ENCODE measurements at places on chromosomes 7 and 10.

- DNase-seq = no peak
These were observed 352.1 kb downstream of the FRMD4A start for GRCh38 chr10:13978533-13979115.

- no peak for DNase-seq
These were observed 8.6 kb downstream of the SLC13A1 start for GRCh38 chr7:123191132-123191531.

DNA sequence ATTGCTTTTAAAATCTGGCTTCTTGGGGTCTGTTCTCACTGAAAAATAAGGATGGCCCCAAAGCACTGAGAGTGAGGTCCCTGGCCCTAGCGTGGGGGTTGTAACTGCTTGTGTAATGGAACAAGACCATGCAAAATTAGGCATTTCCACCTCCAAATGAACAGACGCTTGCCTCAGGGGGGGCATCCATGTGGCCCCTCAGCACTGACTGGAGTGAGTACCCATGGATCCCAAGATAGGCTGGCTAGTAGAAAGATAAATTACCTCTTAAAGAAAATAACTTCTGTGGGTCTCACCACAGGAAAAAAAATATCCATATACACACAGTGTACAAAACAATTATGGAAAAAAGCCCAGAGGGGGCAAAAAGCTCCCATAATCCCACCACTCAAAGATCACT is 15.2 kb upstream of the CPA1 start:
- no peak for DNase-seq

DNA sequence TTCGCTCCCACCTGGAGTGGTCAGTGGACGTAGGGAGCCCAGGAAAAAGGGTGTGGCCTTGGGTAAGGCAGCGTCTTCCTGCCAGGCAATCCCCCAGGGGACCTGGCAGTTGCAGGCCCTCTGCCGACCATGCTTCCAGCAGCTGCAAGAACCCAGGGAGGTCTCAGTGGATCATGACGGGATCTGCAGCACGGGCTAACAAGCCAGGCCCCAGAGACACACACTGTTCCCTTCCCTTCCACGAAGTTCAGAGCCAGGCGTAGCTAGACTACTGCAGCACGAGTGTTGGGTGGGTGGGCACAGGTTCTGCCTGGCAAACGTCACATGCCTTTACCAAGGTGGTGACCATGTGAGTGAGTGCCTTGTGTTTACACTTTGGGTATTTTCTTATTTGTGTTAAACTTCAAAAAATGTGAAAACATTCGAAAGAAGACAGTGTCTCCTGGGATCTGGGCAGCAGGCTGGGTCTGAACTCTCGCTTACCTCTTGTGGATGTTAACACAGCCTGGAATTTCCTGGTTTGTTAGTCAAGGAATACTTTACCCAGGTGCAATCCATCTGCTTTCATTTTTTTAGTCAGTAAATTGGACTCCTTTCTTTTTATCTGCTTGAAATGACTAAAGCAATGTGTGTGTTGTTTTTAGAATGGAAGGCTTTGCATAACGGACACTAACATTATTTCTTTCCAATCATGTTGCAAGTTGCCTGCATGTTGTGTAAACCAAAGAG is 48.2 kb upstream of the VIPR2 start:
- DNase-seq = no peak

DNA sequence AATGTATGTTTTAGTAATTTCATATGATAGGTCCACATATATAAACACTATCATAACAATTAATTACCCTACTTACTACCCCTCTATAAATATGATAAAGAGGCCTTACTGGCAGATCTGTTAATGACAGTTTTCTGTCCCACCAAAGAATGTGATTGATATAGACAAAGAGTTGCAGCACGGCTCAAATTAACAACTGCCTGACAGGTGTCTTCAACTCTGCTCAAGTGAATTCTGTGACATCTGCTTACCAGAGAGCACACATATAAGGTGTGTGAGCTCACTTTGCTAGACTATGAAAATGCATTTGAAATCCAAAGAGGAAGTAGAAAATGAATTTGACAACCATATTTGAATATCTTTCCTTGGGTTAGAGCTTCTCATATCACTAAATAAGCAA is 36.6 kb downstream of the CACNA2D1 start:
- no peak for DNase-seq

GRCh38 chr10:103552856-103553742 is 59.6 kb downstream of the NEURL1 start:
- no peak for DNase-seq

- DNase-seq = no peak
These were observed 2.4 kb downstream of the GNG11 start for GRCh38 chr7:93923942-93924341.

GRCh38 chr10:6101181-6101580 is 12.3 kb downstream of the RBM17 start:
- peak; percentile 56 for DNase-seq

- peak; percentile 74 for DNase-seq
These were observed 40.4 kb downstream of the PROSER2 start for GRCh38 chr10:11863353-11864109.

DNA sequence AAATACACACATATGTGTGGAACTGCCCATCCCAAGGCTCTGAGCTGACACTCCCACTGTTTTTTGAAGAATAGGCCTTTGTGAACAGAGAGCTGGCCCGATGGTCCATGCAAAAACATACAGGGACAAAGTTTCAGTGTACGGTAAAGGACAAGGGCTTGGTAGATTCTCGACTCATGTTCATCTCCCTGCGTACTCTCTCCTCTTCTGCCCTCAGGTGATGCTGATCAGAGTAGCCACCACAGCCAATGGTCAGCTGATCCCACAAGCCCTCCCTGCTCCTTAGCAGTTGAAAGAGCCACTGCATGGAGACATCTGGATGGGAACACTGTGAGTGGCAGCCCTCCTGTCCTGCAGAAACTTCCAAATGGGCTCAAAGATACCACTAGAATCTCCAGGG is 23.1 kb upstream of the C10orf71 start:
- DNase-seq = no peak

- DNase-seq = no peak
These were observed 45.4 kb downstream of the SMNDC1 start for GRCh38 chr10:110259317-110259716.

DNA sequence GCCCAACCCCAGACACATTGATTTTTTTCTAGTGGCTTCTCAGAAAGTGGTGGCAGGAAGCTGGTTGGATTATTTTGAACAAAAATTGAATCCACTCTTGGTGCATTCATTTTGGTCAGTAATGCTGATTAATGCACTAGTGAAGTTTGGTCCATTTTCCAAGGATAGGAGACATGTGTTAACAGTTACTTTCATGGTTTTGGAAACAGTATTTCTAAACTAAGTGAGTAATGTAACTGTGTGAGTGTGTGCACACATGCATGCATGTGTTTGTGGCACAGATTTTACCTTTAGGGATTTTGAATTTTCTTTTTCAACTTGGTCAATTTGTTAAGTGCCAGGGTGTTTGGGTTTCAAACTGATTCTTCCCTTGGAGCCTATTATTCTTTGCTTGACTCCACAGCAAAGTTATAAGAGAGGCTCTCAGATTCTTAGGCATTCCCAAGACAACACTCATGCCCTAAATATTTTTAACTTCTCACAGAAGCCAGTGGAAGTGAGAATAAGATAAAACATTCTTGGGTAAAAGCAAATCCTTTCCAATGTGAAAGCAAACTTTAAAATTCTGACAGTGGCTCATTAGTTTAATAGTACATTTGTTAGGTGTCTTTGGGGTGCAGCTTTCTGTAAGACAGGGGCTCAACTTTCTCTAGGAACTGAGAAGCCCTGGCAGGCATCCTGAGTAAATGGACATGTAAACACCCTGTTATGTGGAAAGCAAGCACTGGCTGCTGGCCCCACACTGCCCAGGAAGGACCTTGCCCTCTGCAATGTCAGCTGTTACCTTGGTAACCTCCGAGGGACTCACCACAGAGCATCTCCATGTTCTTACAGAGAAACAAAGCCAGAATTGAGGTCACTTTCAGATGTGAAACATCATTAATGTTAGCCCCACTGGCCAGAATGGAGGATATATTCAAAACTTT is 68.4 kb downstream of the ASAH2B start:
- no peak for DNase-seq

GRCh38 chr7:54799792-54800191 is 40.8 kb upstream of the SEC61G start:
- DNase-seq = no peak

GRCh38 chr10:110533149-110533548 is 34.3 kb upstream of the SMC3 start:
- DNase-seq = no peak

DNA sequence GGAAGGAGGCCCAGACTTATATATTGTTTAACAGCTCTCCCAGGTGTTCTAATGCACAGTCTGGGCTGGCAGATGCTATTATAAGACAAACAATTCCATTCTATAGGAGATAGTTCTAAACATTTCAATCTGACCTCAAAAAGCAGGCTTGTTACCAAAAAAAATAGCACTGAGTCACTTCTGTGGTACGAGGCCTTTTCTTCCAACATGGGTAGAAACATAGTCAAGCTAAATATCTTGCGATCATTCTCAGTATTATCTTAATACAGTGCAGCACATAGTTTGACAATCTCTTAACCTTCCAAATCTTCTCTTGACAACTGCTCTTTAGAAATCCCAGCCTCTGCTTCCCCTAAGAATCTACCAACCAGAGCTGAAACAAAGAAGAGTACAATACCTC is 46.6 kb upstream of the MKX start:
- DNase-seq = no peak

GRCh38 chr7:155591055-155591775 is 44.9 kb upstream of the CNPY1 start:
- DNase-seq = no peak

DNA sequence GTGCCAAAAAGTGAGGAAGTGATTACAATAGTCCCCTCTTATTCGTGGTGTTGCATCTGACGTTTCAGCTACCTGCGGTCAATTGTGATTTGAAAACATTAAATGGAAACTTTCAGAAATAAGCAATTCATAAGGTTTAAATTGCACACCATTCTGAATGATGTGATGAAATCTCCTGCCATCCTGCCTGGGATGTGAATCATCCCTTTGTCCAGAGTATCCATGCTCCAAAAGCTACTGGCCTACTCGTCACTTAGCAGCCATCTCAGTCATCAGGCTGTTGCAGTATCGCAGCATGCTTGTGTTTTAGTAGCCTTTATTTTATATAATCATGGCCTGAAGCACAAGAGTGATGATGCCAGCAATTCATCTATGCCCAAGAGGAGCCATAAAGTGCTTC is 97.7 kb upstream of the CDCA7L start:
- no peak for DNase-seq

GRCh38 chr10:85032981-85033380 is 704.6 kb downstream of the CCSER2 start:
- DNase-seq = no peak

DNA sequence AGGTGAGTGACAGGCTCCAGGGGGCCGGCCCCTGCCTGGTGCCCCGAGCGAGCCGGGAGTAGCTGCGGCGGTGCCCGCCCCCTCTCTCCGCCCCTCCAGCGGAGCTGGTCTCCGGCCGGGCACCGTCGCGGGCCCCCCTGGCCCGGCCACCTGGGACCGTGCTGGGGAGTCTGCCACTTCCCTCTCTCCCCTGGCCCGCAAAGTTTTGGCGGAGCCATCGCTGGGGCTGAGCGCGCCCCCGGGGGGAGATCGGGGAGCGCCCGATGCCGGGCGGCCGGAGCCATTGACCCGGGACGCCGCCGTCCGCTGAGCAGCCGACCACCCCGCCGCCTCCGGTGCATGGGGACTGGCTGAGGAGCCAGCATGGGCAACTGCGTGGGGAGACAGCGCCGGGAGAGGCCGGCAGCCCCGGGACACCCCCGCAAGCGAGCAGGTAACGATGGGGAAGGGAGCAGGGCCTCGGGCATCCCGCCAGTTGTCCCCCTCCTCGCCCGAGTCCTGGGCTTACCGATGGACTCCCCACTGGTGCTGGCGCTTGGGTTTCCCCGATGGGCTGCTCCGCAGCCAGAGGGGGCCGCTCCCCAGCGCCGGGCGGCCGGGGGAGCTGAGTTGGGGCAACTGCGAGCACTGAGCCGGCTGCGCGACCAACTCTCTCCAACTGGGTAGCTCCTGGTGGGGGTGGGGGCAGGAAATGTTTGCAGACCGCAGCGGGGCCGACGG is at the start of gene UBTD1:
Gene UBTD1 (plus strand): TSS at position 84 of the 720 bp plus-strand sequence. CDS start 280 bp downstream, at position 364.
- DNase-seq = no peak

DNA sequence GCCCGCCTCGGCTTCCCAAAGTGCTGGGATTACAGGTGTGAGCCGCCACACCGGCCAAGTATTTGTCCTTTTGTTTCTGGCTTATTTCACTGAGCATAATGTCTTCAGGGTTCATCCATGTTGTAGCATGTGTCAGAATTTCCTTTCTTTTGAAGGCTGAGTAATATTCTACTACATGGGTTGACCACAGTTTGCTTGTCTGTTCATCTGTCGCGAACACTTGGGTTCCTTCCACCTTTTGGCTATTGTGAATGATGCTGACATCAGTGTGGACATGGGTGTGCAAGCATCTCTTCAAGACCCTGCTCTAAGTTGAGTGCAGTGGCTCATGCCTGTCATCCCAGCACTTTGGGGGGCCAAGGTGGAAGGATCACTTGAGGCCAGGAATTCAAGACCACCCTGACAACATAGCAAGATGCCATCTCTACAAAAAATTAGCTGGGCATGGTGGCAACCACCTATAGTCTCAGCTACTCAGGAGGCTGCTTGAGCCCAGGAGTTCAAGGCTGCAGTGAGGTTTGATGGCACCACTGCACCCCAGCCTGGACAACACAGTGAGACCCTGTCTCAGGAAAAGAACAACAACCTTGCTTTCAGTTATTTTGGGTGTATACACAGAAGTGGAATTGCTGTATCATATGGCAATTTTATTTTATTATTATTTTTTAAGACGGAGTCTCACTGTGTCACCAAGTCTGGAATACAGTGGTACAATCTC is 17.0 kb downstream of the CHST12 start:
- DNase-seq = no peak

DNA sequence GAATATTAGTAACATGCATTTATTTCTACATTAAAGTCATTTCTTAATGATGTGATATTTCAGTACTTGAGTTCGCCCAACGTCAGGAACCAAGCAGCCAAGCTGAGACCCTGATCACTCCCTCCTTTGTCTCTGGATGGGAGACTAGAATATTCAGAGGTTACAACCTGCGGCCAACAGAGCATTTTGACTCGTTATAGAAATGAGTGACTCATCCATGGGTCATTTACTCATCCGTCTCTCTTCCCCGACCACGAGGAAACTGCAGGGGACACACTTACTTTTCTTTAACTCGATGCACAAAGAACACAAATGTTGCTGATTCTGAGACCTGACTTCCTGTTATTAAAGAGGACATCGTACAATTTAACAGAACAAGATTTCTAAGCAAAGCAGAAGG is 343.3 kb downstream of the FRMD4A start:
- no peak for DNase-seq

- DNase-seq = no peak
These were observed 34.8 kb upstream of the BICC1 start for GRCh38 chr10:58477902-58478301.

DNA sequence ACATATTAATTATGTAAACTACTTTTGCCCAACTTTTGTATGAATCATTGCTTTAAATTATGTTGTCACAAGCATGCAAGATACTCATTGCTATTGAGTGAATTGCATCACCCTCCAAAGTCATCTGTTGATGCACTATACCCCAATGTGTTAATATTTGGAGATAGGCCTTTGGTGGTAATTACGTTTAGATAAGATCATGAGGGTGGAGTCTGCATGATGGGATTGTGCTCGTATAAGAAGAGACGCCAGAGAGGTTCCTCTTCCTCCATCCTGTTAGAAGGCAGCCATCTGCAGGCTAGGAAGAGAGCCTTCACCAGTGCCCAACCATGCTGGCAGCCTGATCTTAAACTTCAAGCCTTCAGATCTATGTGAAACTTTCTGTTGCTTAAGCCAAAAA is 95.3 kb upstream of the MAGI2 start:
- DNase-seq = no peak

All from GM20000 (cell line).